ENCODE measurements at places on chromosomes 1 and 21.

DNA sequence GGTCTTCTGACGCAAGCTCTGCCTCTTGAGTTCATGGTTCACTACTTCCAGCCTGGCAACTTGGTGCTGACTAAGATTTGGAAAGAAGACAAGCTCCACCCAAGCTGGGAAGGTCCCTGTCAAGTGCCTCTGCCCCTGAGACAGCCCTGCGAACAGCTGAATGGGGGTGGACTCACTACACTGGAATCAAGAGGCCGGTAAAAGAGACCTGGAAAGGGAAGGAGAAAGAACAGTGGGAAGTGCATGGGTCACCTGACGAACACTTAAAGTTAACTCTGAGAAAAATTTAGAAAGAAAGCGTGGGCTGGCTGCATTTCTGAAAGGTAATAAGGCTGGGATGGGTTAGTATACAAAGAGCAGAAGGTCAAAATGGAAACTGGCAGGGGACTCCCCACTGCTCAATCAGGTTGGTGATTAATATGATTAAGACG is 26.1 kb upstream of the ZNF496 start:
- no peak for DNase-seq

- DNase-seq = no peak
These were observed 40.0 kb upstream of the CITED4 start for GRCh38 chr1:40901886-40902852.

DNA sequence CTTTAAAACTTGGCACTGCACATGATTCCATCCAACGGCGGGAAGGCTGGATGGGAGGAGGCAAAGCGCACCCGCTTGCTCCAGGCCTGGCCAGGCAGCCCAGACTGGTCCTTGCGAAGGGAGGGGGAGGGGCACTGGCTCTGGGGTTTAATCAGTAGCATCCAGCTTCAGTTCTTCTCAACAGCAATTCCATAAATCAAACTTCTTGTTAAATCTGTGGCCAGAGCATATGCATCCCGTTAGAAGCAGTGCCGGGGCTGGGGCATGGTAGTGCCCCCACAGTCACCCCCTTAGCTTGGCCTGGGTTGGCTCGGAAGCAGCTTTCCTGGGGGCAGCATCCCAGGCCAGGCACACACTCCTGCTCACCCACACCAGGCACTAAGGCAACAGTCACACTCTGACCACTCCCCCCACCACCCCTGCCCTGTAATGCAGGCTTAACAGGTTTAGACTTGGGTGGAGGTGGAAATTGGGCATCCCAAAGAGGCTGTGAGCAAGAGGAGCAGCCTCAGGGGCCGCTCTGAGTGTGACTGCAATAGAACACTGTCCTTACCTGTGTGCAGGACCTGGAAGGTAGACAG is 94.1 kb upstream of the CASZ1 start:
- no peak for DNase-seq

DNA sequence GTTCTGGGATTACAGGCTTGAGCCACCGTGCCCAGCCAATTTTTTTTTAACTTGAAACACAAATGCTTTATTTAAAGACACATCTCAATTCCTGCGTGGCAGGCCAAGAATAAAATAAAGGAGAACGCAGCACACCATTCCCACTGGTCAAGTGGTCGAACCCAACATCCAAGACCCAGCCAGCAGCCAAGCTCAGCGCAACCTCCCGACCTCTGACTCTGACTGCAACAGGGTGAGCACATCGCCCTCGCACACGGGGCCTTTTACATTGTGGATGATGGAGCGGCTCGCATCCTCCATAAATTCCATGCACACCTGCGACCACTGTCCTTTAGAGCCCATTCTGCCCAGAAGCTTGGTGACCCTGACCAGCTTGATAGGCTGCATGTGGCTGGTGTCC is 5.5 kb upstream of the GUK1 start:
- DNase-seq = no peak

- DNase-seq = no peak
These were observed 1.9 kb upstream of the STMN1 start for GRCh38 chr1:25908161-25908560.

GRCh38 chr1:213657879-213658278 is 329.9 kb upstream of the PROX1 start:
- DNase-seq = no peak

- peak; percentile 54 for DNase-seq
These were observed 504 bp downstream of the PHTF1 start for GRCh38 chr1:113758631-113759332.

DNA sequence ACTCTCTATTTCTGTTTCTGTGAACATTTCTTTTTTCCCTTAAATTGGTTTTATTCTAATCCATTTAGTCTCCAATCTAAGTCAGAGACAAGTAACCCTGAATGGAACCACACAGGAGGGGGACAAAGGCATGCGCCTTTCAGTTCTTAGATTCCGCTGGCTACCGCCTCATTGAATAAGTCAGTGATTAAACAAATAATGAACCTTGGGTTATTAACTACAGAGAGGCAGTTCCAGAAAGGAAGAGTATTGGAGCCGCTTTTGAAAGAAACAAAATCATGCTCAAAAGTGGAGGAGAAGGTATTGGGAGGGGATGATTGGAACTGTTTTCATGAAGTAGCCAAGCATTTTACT is 459.8 kb upstream of the DAB1 start:
- no peak for DNase-seq

Data from stimulated activated naive CD4-positive, alpha-beta T cell (primary cell).